ENCODE measurements at places on chromosomes 4 and X. TPM values are rescaled to one million over a fixed set of nuclear protein-coding genes. Genes with fewer than 3 reads are reported as not detected.

The CPZ gene
- polyA plus RNA-seq, result 16.0 TPM

The SORBS2 gene
- 65.0 TPM for polyA plus RNA-seq

GRCh38 chr4:31045151-31045550 lies 325.0 kb downstream of the PCDH7 start:
- DNase-seq, result no peak

- no peak for DNase-seq
These were observed 21.0 kb downstream of the SAT1 start for GRCh38 chrX:23803931-23804381.

The SLC25A5 gene
- polyA plus RNA-seq, result 352 TPM

Data from right renal cortex interstitium (tissue), 3 donors.